Stomach (tissue), 19 donors: ENCODE measurements at places on chromosomes 12 and 14. TPM values are rescaled to one million over a fixed set of nuclear protein-coding genes. Genes with fewer than 3 reads are reported as not detected.

DNA sequence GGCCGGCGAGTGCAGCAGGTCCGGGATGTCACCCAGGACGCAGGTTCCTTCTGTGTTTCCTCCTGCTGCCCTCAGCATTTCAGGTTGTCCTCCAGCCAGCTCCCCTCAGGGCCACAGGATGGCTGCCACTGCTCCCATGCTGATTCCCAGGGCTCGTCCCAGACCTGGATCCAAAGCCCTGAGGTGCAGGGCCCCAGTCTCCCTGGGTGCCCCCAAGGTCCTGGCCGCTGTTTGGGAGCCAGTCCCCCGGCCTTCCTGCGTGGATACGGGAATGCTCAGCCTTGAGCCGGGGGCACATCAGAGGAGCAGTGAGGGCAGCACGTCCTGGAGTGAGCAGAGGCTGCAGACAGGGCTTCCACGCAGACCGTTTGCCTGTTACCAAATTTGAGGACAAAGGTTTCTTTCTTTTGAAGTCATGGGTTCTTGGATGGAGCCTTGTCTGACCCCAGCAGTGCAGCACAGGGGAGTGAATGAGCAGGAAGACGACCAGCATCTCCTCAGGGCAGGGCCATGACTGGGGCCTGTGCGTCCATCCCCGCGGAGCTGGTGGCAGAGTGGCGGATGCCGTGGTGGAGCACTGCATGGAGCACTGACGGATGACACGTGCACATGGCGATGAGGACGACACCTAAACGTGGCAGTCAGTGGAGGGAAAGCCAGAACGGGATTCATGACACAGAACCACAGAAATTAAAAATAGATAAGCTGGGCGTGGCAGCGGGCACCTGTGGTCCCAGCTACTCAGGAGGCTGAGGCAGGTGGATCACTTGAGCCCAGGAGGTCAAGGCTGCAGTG lies 12.5 kb upstream of the CACNA2D4 start:
- DNase-seq, result no peak

DNA sequence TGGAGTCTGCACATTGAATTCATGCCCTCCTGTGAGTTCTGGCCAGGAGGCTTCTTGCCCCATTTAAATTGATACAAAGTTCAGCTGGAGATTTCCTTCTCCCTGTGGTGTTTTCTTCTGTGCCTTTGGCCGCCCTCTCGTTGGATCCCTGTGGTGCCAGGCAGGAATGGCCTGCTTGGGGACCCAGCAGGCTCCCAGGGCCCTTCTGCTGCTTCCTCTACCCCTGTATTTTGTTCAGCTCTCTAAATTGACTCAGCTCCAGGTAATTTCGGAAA lies 197.2 kb downstream of the FOXA1 start:
- no peak for DNase-seq

DNA sequence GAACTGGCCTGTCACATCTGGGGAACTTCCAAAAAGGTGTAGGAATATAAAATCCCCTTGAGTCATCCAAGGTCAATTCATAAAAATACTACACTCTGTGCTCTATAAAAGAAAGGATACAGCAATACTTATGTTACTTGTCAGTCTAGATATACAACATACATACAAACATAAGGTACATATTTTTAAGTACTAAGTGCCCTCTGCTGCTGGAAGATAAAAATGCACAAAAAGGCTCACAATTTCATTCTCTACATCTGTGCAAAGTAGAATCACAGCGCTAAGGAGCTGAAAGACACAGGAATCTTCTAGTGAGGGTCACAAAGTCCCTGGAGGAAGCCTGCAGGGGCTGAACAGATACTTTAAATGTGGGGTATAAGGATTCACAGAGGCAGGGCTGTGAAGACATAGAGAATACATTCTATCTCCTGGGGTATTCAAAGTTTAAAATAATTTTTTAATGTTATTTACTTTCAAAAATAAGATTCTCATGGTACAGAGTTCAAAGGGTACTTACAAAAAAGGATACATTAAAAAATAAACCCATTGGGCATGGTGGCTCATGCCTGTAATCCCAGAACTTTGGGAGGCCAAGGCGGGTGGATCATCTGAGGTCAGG lies 10.2 kb upstream of the GOLGA5 start:
- DNase-seq, result no peak

- no peak for DNase-seq
Observed at GRCh38 chr14:98956661-98957060, 315.3 kb downstream of the BCL11B start.

- DNase-seq, result no peak
Observed at GRCh38 chr12:52984136-52984535, 22.1 kb upstream of the EIF4B start.

- DNase-seq, result no peak
Observed at GRCh38 chr14:36522347-36522971, 2.4 kb upstream of the NKX2-1 start.

GRCh38 chr14:68791078-68791901 lies 1.6 kb downstream of the ZFP36L1 start:
- DNase-seq, result peak; percentile 62

GRCh38 chr12:105995961-105996431 lies 142.8 kb downstream of the NUAK1 start:
- no peak for DNase-seq

GRCh38 chr14:34593740-34594375 lies 36.1 kb downstream of the SNX6 start:
- no peak for DNase-seq

DNA sequence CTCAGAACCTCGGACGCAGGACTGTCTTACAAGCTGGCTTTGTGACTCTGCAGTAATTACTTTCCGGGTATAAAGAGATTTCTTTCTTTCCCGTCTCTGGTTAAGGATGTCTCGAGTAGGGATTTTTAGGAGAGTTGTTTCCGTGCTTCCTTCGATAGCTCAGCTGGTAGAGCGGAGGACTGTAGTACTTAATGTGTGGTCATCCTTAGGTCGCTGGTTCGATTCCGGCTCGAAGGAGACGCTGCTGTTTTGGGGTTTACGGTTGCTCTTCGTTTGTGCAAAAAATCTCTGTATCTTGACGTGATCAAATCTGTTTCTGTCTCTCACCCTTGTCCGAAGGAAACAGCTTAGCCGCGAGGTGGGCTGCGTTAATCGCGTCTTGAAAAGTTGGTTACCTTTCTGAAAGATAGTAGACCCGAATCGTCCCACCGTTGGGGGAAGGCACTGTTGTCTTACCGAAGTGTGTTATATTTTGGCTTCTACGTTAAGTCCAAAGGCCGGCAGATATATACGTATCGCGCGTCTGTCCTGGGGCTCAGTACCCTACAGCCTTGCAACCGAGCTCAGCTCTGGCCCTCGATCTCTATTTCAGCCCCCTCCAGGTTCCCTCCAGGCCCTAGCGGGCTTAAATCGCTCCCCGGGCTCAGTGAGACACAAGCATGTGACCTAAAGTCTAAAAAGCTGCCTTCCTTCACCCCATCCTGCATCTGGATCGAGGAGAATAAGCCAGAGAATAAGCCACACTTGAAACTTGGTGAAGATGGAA lies 1.1 kb upstream of the RNASE4 start:
- DNase-seq, result peak; percentile 95

- DNase-seq, result no peak
Observed at GRCh38 chr14:86955771-86956354, 1037.1 kb downstream of the GALC start.

GRCh38 chr12:123050331-123050831 lies 69.9 kb downstream of the ARL6IP4 start:
- no peak for DNase-seq

- DNase-seq, result peak; percentile 33
Observed at GRCh38 chr14:57161583-57162234, 107.0 kb downstream of the EXOC5 start.

DNA sequence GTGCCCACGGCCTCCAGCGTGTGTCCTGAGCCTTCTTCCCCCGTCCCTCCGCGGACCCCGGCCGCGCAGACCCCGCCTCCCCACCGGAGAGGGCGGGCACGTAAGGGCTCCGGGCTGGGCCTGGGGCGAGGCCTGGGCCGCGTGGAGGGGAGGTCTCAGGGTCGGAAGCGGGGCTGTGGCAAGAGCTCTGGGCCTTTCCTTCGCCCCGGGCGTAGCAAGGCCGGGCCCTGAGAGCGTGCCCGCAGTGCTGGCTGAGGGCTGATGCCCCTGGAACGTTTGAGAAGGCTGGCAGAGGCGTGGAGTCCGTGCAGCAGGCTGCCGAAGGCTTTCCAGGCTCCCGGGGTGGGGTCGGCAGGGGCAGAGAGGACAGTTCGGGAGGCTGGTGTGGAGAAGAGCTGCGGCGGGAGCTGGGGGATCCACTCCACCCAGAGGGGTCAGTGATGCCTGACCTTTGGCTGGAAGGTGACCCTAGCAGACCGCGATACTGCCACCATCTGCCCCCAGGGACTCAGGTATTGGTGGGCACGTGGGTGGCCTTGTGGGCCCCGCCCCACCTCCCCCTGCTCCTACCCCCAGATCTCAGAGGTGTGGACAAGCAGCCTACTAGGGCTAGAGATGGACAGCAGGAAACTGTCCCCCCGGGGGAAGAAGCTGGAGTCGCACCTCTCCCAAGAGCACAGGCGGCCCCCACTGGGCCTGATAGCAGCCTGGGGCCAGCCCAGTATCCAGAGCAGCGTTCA lies 558 bp downstream of the TEX22 start:
- DNase-seq, result no peak

DNA sequence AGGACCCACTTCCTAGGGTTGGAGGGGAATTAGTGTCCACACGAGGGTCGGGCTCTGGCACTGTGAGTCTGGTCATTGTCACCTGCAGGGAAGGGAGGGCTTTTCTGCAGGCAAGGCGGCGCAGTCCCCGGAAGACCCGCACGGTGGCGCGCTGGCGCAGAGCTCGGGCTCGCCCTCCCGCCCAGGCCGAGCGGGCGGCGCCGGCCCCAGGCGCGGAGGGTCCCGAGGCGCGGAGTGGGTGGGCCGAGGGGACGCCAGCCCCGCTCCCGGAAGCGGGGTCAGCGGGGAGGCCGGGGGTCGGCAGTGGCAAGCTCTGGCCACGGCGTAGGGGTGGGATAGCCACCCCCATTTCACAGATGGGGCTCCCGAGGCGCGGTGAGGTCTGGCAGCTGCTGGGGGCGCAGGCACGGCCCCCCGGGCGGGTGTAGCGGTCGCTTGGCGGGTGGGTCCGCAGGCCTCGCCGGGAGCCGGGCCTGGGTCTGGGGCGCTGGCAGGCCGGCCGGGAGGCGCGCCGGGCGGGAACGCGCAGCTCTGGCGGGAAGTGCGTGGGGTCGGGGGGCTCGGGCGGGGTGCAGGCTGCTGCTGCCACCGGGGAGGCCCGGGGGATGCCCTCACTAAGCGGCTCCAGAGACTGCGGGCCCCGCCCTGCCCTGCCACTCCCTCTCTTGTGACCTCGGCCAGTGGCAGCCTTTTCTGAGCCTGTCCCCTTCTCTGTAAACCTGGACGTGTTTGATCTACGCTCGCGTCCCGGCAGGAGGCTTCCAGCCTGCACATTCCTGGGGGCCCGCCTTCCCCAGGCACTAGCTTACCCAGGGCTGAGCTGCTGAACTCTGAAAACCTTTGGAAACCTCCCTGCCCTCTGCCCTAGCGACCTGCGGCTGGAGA lies 46.1 kb downstream of the CYP46A1 start:
- DNase-seq, result peak; percentile 76

GRCh38 chr12:10001171-10001776 lies 2.4 kb upstream of the CLEC1B start:
- DNase-seq, result no peak

- DNase-seq, result no peak
Observed at GRCh38 chr14:90795744-90796143, 20.5 kb downstream of the TTC7B start.

SYCP3 gene
- polyA plus RNA-seq, result 0.28 TPM

EXOC3L4 gene
- 21.6 TPM for polyA plus RNA-seq

TMEM260 gene
- polyA plus RNA-seq, result 2.9 TPM

CYP46A1 gene
- 0.15 TPM for polyA plus RNA-seq
